Aorta (tissue), 5 donors: ENCODE measurements at places on chromosomes 3 and 15. TPM values are rescaled to one million over a fixed set of nuclear protein-coding genes. Genes with fewer than 3 reads are reported as not detected.

MCCC1 gene
- total RNA-seq: 20.8 TPM

PP2D1 gene
- not detected for total RNA-seq

GAP43 gene
- total RNA-seq: 5.1 TPM

PXYLP1 gene
- total RNA-seq: 19.2 TPM

RYR3 gene
- 15.6 TPM for total RNA-seq

MCF2L2 gene
- total RNA-seq: 1.0 TPM

GRCh38 chr3:188234132-188234531 lies 80.2 kb downstream of the LPP start:
- no peak overlapping the region for H3K27ac ChIP-seq
- no peaks in the 10 kb centered on the region for H3K27me3 ChIP-seq
- H3K4me3 ChIP-seq: no peak overlapping the region
- H3K36me3 ChIP-seq: no peaks in the 10 kb centered on the region
- no peak for DNase-seq

- no peaks in the 10 kb centered on the region for H3K36me3 ChIP-seq
- no peaks in the 10 kb centered on the region for H3K4me1 ChIP-seq
- no peak for DNase-seq
- H3K4me3 ChIP-seq: no peak overlapping the region
- H3K27me3 ChIP-seq: no peaks in the 10 kb centered on the region
Measured at GRCh38 chr3:71416876-71417275, 166.7 kb downstream of the FOXP1 start.

DNA sequence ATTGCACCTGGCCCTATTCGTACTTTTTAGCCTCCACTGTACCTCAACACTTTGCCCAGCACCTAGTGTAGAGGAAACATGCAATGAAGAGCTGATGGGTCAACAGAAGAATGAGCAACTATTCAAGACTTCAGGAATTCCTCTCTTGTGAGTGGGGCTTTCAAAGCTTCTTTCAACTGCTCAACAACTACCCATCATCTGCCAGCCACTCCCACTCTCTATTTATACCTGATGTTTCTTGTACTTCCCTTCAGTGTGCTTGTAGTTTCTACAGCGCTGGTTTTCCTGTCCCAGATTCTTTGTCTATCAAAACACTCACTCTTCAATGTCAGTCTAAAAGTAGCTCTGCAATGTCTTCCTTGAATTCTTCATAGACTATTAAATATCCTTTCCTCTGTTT lies 168.3 kb upstream of the LPP start:
- no peaks in the 10 kb centered on the region for H3K4me1 ChIP-seq

DNA sequence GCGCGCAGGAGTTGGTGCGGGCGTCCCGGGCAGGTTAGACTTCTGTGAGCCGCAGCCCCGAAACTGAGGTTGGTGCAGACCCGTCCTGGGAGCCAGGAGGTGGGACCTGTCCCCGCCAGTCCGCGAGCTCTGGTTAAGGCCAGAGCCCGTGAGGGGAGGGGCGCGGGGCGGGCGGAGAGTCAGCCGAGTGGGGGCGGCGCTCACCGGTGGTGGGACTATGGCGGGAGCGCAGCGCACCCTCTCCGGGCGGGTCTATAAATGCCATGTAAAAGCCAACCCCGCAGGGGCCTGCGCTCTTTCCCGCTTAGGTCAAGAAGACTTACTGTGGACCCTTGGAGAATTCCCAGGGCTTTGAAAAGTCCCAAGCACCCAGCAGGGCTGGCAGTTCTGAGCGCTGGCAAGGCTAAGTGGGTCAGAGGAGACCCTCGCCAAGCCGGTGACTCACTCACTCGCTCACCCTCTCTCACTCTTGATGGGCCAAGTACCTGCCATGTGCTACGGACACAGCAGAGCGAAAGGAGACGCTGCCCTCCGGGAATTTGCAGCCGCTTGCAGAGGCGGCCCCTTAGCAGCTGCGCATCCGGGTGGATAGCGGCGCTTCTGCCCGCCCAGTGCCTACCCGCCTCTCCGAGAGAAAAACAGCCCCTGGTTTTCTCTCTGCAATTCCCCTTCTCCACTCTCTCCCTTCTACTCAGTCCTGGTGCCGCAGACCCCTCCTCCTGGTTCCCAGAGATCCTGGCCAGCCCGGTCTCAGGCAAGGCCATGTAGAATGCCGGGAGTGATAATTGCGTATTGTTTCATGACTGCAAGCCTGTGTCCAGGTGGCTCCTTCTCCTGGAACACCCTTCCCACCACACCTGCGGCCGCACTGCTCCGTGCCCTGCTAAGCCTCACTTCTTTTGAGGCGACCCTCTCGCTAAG lies at the start of gene ALDH1L1:
Gene ALDH1L1, minus strand, starts transcription at position 110 of the 921 bp plus-strand sequence. CDS start 19,607 bp downstream, outside the sequence.
- H3K27me3 ChIP-seq: no peaks in the 10 kb centered on the region
- no peaks in the 10 kb centered on the region for H3K36me3 ChIP-seq
- no peaks in the 10 kb centered on the region for H3K4me1 ChIP-seq

DNA sequence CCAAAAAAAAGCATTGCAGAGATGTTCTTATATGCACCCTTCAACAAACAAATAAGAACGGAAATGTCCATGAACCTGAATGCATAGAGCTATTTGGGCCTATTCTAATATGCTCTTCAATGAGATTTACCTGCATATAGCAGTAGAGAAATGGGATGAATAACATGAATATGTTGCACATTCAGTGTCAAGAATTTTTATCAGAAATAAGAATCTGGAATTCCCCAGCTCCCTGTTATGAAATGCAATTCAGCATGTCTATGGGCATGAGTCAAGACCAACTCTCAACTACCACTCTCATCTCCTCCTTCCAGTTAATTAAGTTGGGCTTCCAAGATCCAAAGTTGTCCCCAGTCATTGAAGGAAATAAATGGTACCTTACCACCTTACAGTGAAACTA lies 133.7 kb upstream of the ALCAM start:
- no peak overlapping the region for H3K4me3 ChIP-seq
- no peaks in the 10 kb centered on the region for H3K36me3 ChIP-seq
- DNase-seq: no peak
- no peaks in the 10 kb centered on the region for H3K4me1 ChIP-seq

DNA sequence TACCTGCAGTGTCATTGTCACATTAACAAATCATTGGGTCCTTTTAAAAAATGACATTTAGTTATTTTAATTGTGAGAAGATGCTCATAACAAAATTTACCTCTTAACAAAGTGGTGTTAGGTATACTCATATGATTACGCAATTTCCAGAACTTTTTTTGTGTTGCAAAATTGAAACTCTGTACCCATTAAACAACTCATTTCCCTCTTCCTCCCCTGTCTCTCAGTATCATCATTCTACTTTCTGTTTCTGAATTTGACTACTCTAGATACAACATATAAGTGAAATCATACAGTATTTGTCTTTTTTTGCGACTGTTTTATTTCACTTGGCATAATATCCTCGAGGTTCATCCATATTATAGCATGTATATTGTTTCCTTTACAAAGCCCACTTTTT lies 58.7 kb upstream of the CHST2 start:
- H3K36me3 ChIP-seq: peaks cover 2% of the 10 kb centered on the region
- no peaks in the 10 kb centered on the region for H3K4me1 ChIP-seq
- no peak overlapping the region for H3K27ac ChIP-seq
- no peak overlapping the region for H3K4me3 ChIP-seq
- H3K27me3 ChIP-seq: no peaks in the 10 kb centered on the region
- DNase-seq: no peak

DNA sequence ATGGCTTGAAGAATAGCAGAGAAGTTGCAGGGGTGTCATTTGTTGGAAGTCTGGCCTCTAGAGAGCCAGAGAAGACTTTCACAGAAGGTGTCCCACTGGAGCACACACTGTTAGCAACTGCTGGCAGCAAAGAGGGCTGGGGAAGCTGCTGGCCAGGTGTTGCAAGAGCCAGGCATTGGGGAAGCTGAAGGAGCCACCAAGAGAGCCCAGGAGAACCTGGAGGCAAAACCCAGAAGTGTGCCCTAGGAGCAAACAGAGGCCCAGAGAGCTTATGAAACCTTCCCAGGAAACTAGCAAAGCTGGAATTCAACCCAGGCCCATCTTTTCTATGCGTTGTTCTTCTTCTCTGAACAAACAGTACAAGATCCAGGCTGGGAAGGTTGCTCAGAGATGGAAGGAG lies 132.7 kb upstream of the TRIM42 start:
- H3K27me3 ChIP-seq: no peaks in the 10 kb centered on the region
- H3K36me3 ChIP-seq: no peaks in the 10 kb centered on the region
- no peak overlapping the region for H3K4me3 ChIP-seq
- H3K4me1 ChIP-seq: no peaks in the 10 kb centered on the region
- no peak overlapping the region for H3K27ac ChIP-seq

DNA sequence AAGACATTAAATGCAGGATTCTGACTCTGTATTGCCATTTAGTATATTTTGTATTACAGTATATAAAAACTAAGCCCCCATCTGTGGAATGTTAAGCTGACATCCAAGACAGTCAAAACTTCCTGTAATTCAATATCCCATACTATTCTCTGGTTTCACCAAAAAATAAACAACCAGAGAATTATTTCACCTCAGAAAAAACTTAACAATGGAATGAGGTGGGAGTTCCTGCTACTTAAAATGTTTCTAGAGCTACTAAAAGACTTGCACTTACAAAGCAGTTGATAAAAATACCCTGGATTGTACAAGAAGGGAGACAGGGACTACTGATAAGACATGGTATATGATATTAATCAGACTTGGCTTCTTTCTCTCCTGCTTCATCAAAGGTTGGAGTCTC lies 8.3 kb downstream of the ARL13B start:
- DNase-seq: no peak
- no peaks in the 10 kb centered on the region for H3K36me3 ChIP-seq
- no peak overlapping the region for H3K27ac ChIP-seq
- H3K4me1 ChIP-seq: no peaks in the 10 kb centered on the region

GRCh38 chr3:14210843-14211594 lies 32.4 kb downstream of the LSM3 start:
- no peak overlapping the region for H3K27ac ChIP-seq
- no peaks in the 10 kb centered on the region for H3K27me3 ChIP-seq
- no peak for DNase-seq

DNA sequence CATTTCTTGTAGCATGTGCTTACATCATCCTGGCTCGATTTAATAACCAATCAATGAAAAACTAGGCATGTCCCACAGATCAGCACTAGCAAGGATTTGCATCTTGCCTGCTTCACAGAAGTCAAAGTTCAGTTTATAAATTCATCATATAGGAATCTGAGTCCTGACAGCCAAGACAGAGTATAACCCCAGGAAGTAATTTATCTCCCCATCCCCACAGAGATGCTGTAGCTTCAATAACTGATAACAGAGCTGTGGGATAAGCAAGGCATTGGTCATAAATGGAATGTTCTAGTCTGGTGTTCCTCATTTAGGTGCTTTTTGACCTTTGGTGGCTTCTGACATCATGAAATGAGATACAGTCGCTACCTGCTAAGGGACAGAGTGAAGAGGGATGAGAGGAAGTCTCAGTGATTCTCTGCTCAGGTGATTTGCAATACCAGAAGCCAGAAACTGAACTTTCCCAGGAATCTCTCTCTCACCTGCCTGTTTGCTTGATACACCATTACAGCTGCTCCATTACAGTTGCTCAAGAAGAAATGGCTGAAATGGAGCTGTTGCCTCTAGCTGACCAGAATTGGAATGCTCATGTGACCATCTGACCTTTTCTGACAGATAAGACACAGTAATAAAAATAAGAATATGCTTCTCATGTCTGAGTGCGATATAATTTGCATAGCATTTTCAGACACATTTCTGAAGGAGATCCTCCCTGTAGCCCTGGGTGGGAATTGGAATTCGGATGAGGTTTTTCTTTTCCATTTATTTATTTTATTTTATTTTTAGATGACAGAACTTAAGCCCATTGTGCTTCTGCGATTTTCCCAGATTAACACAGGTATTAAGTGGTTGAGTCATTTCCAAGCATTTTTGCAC lies 217.1 kb upstream of the KCNMB2 start:
- no peak overlapping the region for H3K4me3 ChIP-seq
- no peak overlapping the region for H3K27ac ChIP-seq
- H3K4me1 ChIP-seq: no peaks in the 10 kb centered on the region
- no peak for DNase-seq

DNA sequence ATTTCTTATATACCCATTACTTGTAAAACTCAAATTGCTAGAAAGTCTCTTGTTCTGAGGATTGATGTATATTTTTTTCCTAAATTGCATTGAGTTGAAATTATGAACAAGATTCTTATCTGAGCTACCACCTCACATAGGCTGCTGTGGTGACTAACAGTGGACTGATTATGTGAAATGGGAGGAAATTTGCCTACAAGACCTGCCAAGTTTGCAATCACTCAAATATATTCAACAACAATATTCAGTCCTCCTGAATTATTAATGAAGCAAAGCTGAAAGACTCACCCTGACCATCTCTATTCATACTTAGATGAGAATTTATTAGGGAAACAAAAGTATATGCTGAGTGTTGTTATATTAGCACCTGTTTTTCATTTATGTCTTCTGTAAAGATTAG lies 412.6 kb upstream of the SEMA6D start:
- H3K27ac ChIP-seq: no peak overlapping the region
- no peaks in the 10 kb centered on the region for H3K4me1 ChIP-seq
- H3K27me3 ChIP-seq: no peaks in the 10 kb centered on the region
- H3K36me3 ChIP-seq: no peaks in the 10 kb centered on the region
- DNase-seq: no peak
